ENCODE measurements at places on chromosomes 3 and 15. TPM values are rescaled to one million over a fixed set of nuclear protein-coding genes. Genes with fewer than 3 reads are reported as not detected.
A peak's percentile ranks its signal among the peaks of the same experiment; 100 is the strongest.

- DNase-seq: no peak
Measured at GRCh38 chr3:97970956-97971620, 1.1 kb downstream of the RIOX2 start.

- DNase-seq: no peak
Measured at GRCh38 chr15:67947254-67948039, 106.7 kb upstream of the PIAS1 start.

DNA sequence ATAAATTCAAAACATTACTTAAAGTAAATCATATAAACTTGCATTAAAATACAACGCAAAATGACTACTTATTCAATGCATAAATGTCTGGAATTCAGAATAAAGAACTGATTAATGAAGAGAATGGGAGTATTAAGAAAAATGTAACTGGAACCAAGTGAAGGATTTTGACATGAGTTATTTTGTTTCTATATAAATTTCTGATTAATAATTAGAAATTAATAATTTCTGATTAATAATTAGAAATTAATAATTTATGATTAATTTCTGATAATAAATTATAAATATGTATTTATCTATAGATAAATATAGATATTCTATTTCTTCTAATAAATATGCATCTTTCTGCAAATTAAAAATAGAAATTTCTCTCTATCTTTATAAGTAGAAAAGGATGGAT lies 160.0 kb upstream of the STRIT1 start:
- no peak for DNase-seq

GRCh38 chr3:108509263-108509662 lies 1.1 kb downstream of the MYH15 start:
- no peak for DNase-seq

DNA sequence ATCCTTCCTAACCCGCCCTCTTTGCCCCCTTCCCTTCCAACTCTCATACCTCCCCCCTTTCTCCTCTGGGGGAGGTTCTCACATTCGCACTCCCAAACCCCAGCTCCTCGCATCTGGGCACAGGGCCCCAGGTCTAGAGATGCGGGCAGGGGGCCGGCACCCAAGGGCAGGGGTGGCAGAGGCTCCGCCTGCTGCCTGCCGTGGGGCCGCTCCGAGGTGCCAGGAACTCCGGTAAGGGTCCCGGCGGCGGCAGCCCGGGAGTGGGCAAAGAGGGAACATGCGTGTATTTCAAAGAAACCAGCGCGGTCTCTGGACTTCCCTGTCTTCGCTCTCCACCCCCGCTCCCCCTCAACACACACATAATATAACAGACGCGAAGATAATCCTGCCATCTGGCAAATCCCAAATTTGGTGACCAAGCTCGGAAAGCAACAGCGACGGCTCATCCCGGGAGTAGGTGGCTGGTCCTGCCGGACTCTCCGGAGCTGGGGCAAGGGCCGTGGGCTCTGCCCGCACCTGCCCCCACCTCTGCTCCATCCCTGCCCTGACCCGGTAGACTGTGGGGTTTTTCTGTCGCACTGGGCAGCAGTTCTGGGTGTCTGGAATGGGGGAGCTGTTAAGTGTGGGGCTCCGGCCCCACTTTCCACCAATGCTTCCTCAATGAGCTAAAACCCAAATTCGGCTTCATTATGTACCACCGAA lies 31.0 kb downstream of the NR2F2 start:
- DNase-seq: no peak

- no peak for DNase-seq
Measured at GRCh38 chr3:31039145-31039544, 144.7 kb upstream of the GADL1 start.

- DNase-seq: peak; percentile 33
Measured at GRCh38 chr3:149473357-149474249, 894 bp upstream of the TM4SF4 start.

DNA sequence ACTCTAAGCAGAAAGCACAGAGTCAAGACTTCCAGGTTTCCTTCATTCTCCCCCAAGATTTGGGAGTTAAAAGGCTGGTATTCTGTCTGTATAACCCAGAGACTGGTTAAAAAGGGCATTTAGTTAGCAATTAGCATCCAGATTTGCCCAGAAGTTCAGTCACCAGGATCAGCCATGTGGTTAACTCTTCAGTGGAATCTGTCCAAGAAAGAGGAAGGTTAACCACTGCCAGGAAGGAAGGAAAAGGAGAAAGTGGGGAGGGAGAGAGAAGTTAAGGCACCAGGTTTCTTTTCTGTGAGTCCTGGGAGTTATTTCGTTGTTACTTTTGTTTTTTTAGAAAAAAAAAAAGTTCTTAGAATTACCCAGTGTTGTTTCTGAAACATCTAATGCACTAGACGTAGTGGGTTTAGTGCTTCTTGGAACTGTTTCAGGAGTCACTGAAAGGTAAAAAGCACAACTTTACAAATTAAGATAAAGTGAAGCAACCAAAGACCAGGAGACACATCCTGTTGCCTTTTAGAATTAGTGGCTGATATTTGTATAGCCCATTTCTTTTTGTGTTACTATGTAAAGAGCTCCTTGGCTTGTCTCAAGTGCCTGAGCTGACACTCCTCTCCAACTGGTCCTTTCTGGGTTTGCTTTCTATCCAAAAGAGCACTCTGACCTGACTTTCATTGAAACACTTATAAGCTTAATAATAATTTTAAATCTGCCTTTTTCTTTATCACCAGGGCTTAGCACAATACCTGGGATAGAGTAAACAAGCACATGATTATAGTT lies 128.6 kb downstream of the ABI3BP start:
- DNase-seq: no peak

DNA sequence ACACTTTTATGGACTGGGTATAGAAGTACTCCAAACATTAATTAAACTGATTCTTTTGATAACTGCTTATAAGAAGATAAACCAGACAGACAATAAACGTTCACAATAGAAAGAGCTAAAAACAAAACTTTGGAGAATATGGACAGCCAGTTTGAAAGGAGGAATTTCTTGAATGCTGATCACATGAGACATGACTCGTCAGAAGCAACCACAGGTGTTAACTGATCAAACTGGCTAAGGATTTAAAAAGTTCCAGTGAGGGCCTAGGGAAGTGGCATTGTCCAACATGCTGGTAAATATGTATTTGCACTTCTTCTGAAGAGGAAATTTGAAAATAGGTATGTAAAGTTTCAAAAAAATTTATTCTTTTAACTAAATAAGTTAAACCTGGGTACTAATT lies 29.4 kb upstream of the AP3B2 start:
- DNase-seq: no peak

DNA sequence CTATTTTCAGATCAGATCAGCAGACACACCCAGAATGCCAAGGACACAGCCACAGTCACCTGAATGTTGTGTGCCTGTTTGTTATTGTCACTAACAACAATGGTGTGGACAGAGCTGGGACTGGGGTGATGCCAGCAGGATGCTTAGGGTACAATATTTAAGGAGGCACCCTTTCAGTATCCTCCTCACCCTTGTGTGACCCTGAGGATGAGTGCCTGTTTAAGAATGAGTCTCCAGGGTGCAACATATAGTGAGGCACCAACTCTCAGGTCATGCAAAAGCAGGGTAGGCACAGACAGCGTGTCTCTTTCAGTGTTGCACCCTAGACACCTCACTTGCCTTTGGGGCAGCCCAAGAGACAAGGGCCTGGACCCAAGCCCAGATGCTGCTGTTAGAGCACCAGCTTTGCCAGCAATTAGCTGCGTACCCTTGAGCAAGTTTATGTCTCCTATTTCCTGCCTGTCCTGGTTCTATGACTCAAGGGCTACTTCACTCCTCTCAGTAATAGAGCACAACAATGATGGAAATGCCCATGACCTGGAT lies 122.6 kb downstream of the AQP9 start:
- no peak for DNase-seq

DNA sequence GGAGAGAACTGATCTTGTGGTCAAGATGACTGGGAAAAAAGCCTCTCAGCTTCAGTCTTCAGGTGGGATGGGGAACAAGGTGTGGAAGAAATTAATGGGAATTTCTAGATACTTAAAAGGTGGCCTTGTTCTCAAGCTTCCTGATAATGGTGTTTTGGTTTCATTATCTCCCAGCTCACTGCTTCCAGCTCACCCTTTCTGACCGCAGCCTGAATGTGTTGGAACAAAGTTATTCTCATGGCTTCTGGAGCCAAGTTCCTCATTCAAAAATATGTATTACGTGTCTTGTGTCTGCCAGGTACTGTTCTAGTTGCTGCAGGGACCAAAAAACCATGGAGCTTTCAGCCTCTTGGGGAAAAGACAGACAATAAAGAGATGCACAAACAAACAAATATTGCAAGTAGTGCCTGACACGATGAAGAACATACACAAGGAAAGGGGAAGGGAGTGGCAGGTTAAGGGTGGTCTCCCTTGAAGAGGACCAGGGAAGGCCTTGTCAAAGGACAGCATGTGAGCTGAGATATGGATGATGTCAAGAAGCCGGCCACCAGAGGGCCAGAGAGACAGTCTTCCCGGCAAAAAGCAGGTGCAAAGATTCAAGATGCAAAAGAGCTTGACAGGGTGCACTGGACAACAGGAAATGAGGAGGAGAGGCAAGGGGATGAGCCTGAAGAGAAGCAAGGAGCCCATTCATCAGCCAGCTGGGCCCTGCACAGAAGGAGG lies 35.5 kb downstream of the ARRDC4 start:
- no peak for DNase-seq

DNA sequence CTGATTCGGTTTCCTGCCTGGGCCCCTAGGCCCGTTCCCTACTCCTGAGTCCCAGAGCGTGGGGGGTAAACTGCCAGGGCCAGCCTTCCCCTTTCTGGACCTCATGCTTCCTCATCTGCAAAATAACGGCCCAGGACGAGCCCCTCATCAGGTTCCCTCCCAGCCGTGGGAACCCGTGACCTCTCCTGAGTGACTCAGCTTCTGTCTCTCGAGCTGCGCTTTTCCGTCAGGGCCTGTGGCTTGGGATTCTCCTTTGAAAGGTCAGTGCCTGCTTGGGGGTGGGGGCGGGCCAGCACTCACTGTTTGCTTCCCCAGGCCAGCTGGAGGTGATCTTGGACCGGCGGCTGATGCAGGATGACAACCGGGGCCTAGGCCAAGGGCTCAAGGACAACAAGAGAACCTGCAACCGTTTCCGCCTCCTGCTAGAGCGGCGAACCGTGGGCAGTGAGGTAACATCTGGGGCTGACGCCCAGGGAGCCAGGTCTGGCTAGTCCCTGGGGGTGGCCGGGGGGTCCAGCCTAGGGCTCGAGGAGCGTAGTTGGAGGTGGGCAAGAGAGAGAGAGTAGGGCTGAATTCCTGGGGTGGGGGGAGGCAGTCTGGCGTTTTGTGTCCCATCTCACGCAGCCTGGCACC lies 12.8 kb downstream of the MAN2A2 start:
- DNase-seq: no peak

Gene EOMES
- total RNA-seq: 0.63 TPM

Gene CPN2
- total RNA-seq: not detected

Gene ASB14
- total RNA-seq: not detected

Gene RETNLB
- total RNA-seq: not detected

Gene ARIH2
- total RNA-seq: 162 TPM

Gene CYB561D2
- total RNA-seq: 29.4 TPM

Gene ZBTB20
- total RNA-seq: 112 TPM

All from thoracic aorta (tissue), 2 donors.